ENCODE measurements at places on chromosomes 7 and 10. TPM values are rescaled to one million over a fixed set of nuclear protein-coding genes. Genes with fewer than 3 reads are reported as not detected.
A peak's percentile ranks its signal among the peaks of the same experiment; 100 is the strongest.

- DNase-seq, result no peak
Measured at GRCh38 chr7:2175091-2175490, 57.7 kb downstream of the MAD1L1 start.

DNA sequence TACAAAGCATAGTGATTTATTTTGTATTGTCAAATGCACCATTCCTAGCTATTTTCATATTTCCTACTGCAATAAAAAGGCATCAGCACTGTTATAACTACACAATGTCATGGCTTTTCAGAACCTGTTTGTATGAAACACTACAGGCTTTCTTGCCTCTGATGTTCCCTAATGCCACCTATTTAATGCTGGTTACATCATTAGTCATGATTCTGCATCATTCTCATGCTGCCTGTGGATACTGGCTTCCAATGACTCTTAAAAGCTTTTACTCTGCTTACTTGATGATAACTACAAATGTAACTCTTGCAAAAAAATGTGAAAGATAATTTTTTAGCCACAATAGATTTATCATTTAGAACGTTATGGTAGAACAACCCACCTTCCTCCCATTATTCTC is 529.4 kb downstream of the HTR7 start:
- DNase-seq, result no peak

DNA sequence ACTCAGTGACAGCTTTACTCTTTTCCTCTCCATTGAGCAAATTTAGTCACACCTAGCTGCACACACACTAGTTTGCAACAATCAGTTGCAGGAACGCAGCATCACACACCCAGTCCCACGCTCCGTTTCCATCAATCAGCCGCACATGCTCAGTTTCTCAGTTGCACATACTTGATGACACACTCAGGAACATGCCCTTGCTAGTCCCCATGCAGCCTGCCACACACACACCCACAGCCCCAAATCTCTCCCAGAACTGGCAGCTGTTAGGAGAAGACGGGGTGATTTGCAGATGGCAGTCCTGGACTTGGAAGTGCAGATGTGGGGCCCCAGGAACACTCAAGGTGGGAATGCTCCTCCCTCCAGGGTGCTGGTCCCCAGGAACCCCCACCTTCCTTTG is 7.7 kb downstream of the LBX1 start:
- no peak for DNase-seq

GRCh38 chr7:111835066-111835465 is 272.8 kb upstream of the IMMP2L start:
- no peak for DNase-seq

DNA sequence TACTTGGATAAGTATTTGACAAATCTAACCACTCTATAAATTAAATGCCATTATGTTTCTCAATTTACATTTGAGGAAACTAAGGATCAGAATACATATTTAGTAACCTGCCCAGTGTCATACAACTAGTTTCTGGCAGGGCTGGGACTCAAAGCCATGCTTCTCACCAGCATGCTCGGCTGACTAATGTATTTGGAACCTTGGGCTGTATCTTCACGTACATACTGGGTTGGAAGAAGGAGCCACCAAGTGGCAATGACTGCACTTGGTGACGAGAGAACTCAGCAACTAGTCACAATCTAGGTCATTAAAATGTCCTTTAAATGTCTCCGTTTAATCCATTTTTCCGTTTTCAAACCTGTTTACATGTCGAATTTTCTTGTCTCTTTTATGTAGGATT is 42.9 kb downstream of the CHRM2 start:
- peak; percentile 29 for DNase-seq

Gene CALHM3
- not detected for total RNA-seq

Gene NRP1
- total RNA-seq, result 4.1 TPM

Gene OR2A1
- total RNA-seq, result not detected

Gene ELFN1
- 3.7 TPM for total RNA-seq

Gene NUP205
- total RNA-seq, result 158 TPM

Data from H9 (cell line).